MCF 10A (cell line): ENCODE measurements at places on chromosomes 11 and 22. TPM values are rescaled to one million over a fixed set of nuclear protein-coding genes. Genes with fewer than 3 reads are reported as not detected.

GRCh38 chr11:63443714-63444113, 47.3 kb downstream of the PLAAT5 start:
- H3K27me3 ChIP-seq = peaks cover 37% of the 10 kb centered on the region
- no peaks in the 10 kb centered on the region for H3K36me3 ChIP-seq
- H3K4me3 ChIP-seq = no peak overlapping the region
- peaks cover 6% of the 10 kb centered on the region for H3K4me1 ChIP-seq
- no peak overlapping the region for H3K27ac ChIP-seq
- DNase-seq = no peak

- no peak overlapping the region for H3K4me3 ChIP-seq
- H3K4me1 ChIP-seq = peaks cover 18% of the 10 kb centered on the region
- H3K36me3 ChIP-seq = peaks cover 6% of the 10 kb centered on the region
Measured at GRCh38 chr11:75334976-75335375, 16.5 kb downstream of the ARRB1 start.

- H3K36me3 ChIP-seq = no peaks in the 10 kb centered on the region
- H3K27ac ChIP-seq = no peak overlapping the region
- H3K4me1 ChIP-seq = no peaks in the 10 kb centered on the region
- peaks cover 37% of the 10 kb centered on the region for H3K27me3 ChIP-seq
- no peak overlapping the region for H3K4me3 ChIP-seq
Measured at GRCh38 chr22:23419931-23420330, 160.2 kb downstream of the IGLL1 start.

Gene IFTAP
- total RNA-seq = 13.1 and 18.6 TPM in 2 replicates

Gene PLEKHB1
- total RNA-seq = not detected in 2 replicates
